NCI-H524 (cell line): ENCODE measurements at places on chromosomes 1 and 21.

DNA sequence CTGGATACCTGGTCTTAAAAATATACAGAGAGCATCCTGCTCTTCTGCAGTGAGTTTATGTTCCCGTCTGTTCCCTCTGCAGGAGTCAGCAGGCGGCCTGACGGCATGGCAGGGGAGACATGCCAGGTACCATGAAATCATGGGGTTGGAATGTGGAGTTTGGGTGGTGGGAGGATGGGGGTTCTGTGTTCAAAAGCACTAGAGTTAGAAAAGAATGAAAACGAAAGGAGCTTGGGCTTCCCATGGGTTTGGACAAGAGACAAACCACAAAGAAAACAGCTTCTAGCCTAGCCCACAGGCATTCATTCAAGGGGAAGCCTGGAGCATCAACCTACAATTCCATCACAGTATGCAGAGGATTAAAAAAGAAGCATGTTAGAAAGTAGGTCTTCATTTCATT lies 59.9 kb downstream of the WARS2 start:
- no peak for DNase-seq

DNA sequence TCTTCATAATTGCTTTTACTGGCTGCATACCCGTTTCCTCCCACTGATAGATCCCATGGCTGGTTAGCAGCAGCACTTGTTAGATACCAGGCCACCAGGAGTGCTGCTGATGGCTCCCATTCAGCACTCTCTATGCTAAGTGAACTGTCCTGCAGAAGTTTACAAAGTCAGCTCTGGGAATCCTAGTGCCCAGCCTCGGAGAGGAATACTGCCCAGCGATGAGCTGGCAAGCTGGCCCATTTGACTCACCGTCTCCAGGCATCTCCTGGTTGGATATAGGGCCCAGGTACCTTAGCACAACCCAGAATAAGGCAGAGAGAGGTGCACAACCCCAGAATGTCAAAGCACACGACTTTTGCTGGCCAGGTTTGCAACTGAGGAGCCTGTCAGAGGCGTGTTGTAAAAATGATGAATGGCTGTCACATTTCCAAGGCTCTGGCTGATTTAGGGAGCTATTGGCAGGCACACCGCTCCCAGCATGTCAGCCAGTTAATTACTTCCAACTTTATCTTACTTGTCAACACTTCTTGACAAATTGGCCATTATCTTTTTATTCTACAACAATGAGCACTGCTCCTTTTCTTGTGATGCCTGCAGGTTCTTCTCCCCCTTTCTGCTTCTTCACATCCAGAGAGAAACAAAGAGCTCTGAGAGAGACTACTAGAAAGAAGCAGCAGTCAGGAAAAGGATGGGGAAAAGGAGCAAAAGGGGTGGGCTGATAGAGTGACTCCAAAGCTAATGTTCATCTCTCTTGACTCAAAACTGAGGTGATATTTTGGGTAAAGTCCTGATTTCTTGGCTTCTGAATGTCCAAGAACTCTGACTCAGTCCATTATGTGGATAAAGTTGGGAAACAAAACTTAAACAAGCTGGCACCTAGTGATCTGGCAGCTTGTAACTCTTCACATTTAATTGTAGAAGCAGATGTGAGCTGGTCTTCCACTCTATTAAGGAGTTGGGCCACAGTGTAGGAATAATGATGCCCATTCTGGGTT lies 10.8 kb upstream of the ANGPTL7 start:
- no peak for DNase-seq

DNA sequence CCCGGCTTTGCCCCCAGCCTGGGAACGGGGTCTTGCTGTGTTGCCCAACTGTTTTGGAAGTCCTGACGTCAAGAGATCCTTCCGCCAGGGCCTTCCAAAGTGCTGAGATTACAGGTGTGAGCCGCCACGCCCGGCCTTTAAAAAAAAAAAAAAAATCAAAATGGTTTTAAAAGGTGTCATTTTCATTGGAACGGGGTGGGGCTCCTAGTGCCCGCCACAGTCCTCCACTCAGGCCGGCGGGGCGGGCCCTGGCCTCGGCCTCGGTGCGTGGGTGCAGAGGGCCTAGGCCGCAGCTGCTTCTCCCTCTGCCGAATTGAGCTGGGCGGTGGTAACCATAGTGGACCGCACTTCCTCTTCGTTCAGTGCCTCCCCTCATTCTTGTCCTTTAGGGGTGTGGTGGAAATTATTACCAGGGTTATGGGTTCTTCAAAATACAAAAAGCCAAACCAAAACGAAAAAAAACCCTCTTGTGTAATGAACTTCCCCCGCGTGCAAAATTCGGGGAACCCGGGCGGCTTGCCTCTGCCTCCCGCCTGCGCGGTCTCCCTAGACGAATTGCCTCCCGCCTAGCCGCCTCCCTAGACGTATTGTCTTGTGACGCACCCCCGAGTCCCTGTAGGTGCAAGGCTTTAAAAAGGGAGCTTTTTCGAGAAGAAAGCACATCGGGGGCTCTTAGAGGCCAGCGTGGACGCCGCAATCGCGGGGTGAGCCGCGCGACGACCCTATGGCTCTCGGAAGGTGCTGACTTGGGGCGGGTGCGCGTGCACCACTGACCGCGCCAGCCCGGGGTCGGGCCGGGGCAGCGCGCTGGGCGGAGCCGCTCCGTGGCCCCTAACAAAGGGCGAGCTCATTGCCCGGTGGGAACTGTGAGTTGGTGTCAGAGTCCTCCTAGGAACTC lies 10.5 kb upstream of the SPEN start:
- DNase-seq = no peak

- DNase-seq = no peak
Measured at GRCh38 chr1:225842074-225842473, 32.1 kb downstream of the EPHX1 start.

GRCh38 chr1:119504831-119505230 lies 2.2 kb upstream of the HSD3B1 start:
- DNase-seq = no peak

DNA sequence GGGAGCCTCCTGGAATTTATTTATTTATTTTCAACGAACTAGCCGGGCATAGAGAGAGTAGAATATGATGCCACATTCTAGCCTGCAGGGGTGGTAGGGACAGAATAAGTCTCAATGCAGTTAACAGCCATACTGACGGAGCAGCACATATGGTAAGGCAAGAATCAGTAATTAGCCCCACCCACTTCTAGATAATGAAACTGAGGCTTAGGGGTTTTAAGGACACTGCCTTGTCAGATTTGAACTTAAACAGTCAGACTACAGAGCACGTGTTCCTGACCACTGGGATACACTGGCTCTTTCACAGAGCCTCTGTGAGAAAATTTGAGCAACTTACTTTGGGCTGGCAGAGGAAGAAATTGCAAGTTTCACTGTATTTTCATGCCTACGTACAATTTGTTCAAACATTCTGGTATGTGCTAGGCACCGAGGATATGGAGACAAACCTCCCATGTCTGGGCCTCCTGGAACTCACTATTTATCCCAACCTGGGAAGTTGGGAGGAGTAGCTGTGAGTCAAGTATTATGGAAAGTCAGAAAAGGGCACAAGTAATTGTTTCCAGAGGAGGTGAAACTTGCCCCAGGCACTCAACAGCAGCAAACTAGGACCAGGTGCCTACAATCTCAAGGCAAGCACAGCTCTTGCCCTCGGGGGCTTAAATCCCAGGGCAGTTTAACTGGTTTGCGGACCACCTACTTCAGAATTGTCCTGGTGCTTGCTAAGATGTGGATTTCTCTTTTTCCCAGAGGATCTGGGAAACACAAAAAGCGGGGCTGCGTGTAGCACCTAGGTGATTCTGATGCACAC lies 1.6 kb upstream of the CLIC4 start:
- DNase-seq = peak; percentile 84

DNA sequence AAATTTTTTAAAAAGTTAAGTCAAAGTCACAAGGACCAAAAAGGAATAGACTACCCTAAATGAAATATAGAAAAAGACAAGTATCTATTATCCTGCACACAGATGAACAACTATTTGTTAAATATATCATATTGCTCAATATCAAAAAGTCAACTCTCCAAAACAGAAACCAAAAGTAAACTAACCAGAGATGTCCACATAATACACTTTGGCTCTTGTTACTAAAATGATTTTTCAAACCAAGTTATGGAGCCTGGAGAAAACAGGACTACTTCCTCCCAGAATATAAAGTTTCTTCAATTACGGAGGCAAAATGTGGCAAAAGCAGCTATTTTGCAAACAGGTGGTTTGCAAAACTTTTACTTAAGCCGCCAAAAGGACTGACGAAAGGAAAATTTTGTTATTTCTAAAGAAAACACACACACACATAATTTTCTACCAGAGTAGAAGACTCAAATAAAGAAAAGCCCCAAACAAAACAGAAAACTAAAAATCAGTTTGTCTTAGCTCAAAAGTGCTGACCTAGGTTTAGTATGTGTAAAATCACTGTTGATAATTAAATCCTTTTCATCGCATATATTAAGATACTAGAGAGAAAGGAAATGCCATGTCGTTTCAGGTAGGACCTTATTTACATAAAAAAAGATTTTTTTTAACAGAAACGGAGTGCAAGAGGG lies 1.1 kb downstream of the DPYD start:
- DNase-seq = no peak

GRCh38 chr1:15975805-15976680 lies at the start of gene ZBTB17:
ZBTB17 (minus strand) TSS chr1:15976101; CDS start chr1:15948495, 27,606 bp downstream.
- peak; percentile 72 for DNase-seq

DNA sequence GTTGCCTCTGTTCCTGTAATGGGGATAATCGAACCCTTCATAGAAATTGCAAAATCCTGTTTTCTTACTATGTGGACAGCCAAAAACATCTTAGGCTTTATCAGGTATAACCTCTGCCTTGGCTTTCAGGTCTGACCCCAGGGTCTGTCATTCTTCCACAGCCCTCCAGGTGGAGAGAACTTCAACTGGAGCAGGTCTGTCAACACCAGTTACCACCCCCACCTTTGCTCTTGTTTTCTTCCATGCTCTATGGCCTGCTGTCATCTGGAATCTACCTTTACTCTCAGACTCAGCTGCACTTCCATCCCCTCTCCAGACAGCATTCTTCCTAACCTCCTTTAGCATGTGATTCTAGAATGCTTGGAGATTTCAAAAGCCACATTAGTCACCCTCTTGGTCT lies 10.4 kb upstream of the GJA9 start:
- no peak for DNase-seq

DNA sequence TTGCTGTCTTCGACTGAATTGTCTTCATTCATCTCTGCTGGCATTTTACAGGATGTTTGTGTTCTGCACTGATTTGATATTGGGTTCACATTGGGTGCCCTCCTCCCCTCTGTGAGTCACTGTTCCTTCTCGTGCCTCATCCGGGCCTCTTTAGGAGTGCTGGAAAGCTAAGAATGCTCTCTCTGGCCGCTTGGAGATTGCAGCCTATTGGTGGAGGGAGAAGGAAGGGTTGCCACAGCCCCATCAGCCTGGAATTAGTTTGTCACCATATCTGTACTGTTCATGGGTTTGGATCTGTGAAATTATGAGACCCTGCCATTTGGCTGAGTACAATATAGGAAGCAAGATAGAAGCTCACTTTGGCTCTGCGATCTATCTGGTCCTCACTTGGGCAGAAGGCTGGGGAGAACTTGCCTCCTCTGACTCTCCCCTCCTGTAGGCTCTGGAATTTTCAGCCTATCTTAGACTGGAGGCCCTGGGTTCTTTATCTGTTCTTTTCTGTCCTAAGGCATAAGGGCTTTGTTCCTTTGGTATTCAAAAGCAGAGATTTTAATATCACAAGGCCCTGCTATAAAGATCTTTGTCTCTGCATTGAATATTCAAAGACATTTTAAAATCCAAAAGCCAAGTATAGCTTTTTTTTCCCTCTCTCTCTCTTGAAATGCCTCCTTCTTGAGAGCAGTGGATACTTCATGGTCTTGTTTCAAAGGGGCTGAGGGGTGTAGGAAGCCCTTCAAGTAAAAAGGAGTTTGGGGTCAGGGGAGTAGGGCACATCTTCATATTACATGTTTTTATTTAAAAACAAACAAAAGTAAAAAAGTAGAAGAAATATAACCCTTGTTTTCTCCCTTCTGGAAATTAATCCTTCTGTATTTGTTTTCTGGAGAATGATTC lies 347.9 kb downstream of the ZP4 start:
- no peak for DNase-seq

DNA sequence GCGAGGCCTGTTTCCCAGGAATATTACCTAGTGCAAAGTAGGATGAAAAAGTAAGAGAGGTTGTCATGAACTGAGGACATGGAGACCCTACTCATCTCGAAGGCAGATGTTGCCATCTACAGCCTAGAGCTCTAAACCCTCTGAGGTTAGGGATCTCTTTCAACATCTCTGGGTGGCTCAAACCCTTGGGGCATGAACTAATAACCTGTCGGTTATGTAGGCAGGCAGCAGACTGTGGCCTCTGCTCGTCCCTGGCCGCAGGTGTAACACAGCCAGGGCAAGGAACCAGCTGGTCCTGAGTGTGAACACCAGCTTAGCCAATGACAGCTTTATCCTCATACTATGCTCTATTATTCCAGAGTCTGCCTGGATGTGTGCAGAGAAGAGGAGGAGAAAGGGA lies 13.2 kb downstream of the CAPZB start:
- no peak for DNase-seq

GRCh38 chr1:76266762-76267161 lies 192.2 kb downstream of the ST6GALNAC3 start:
- DNase-seq = no peak

DNA sequence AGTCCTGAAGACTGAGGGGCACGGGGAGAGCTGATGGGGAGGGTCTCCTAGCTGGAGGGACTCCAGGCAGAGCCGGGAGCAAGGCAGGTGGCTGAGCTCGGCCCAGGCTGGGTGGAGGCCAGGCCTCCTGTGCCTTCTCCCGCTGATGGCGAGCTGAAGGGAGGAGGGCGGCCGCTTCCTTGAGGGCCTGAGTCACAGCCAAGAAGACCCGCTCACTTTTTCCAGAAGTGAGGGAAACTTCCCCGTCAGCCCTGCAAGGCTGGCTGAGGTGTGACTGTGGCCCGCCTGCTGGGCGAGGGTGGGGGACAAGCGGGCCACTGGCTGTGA lies 1.7 kb upstream of the VWA1 start:
- peak; percentile 20 for DNase-seq
